ENCODE measurements at places on chromosomes 1 and 21.

GRCh38 chr1:106465666-106466065 lies 590.8 kb upstream of the PRMT6 start:
- no peak for DNase-seq

DNA sequence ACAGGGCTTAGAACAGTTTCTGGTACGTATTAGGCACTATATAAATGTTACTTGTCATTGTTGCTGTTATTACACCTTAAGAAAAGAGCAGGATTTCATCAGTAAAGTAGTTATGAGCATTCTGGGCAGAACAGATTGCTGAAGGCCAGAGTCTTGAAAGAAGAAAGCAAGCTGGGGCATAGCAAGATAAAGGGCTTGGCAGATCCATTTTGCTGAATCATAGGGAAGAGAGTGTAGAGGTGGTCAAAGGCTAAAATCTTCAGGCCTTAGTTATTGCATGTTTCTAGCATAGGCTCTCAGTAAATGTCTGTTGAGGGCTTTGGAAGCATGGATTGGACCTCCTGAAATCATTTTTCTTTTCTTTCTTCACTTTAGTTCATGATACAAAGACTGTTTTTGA lies 67.5 kb downstream of the PLA2G4A start:
- no peak for DNase-seq

DNA sequence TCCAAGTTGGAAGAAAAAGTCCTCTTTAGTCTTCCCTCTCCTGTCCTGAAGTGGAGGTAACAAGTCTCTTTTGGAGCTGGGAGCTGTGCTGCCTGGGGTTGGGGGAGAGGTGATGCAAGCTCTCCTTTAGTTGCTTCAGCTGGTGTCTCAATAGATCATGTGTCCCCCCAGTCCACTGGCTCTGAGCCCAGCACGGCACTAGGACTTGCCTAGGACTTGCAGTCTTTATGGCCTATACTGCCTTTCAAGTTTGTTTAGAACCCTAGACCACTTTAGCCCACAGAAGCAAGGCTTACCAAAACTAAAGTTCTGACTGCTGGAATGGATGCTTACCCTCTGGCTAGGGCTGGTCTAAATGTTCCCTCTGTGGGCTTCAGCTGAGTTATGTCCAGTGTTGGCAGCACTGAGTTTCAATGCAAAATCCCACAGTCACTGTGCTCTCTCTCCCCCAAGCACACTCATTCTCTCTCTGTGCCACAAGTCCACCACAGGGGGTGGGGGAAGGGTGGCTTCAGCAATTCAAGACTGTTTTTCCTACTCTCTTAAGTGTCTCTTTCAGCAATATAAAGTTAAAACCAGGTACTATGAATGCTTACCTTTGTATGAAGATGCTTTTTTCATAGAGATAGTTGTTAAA lies 185.0 kb downstream of the DNAH14 start:
- no peak for DNase-seq

DNA sequence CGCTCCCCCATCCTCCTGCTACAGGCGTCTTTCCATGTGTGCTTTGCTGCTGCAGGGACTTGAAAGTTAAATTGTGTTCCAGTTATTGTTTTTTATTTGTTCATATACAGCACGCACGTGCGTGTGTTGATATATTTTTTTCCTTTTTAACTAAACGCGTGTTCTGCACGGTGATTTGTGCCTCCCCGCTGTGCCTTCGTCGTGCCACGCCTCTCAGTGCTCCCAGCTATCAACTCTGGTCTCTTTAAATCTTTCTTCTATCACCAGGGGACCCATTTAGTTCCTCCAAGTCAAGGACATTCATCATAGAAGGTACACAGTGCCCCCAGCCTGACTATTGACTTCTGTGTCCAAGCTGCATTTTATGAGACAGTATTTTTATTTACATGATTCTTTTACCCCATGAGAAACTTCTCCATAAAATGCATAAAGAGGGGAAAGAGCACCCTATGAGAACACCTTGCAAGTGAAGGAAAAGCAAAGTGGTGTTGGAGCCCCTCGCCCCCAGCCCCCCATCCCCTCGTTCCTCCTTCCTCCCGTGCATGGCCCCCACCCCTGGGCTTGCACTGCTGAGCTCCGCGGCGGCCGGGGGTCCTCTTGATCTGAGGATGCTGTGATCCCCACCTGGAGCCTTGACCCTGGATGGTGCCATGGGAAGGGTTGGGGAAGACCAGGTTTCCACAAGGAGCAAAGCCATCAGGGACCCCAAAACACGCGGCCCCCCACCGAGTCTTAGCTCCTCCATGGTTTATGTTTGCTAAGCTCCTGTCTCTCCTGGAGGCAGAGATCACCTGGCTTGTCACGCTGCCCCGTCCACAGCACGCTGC lies 45.5 kb downstream of the KCNAB2 start:
- no peak for DNase-seq

GRCh38 chr1:26009796-26010447 lies 11.7 kb upstream of the EXTL1 start:
- no peak for DNase-seq

GRCh38 chr1:27596261-27596660 lies 7.7 kb downstream of the AHDC1 start:
- DNase-seq, result no peak

DNA sequence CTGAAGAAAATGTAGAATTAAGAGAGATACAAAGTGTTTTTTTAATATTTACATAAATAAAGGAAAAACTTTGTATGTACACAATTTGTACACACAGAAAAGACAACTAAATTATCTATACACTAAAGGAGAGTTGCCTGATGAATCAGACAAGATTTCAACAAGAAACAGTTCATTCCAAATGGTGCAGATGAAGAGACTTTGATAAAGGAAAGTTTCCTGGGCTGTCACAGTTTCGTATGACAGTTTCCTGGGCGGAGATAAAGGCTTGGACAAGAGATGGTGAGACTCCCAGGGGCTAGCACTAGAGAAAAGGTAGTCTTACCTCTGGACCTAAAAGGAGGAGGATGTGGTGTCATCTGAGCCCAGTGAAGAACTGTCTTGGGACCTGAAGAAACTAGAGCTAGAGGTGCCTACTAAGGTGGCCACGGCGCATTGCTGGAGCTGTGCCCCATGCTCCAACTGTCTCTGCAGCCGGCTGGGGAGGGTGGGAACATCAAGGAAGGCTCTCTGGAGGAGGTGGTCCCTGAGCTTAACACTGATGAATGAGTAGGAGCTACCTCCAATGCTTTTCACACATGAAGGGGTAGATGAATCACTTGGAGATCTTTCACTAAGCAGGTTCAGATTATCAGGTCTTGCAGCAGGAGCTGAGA lies 32.2 kb downstream of the ETS2 start:
- DNase-seq, result no peak
